Astrocyte of the cerebellum (primary cell): ENCODE measurements at places on chromosomes 12 and 14.

GRCh38 chr12:70402597-70402996, 36.5 kb downstream of the KCNMB4 start:
- no peak for DNase-seq

GRCh38 chr12:83538361-83538965, 851.8 kb downstream of the TMTC2 start:
- DNase-seq, result no peak

- DNase-seq, result no peak
Measured at GRCh38 chr14:87305345-87305744, 687.6 kb downstream of the GALC start.

DNA sequence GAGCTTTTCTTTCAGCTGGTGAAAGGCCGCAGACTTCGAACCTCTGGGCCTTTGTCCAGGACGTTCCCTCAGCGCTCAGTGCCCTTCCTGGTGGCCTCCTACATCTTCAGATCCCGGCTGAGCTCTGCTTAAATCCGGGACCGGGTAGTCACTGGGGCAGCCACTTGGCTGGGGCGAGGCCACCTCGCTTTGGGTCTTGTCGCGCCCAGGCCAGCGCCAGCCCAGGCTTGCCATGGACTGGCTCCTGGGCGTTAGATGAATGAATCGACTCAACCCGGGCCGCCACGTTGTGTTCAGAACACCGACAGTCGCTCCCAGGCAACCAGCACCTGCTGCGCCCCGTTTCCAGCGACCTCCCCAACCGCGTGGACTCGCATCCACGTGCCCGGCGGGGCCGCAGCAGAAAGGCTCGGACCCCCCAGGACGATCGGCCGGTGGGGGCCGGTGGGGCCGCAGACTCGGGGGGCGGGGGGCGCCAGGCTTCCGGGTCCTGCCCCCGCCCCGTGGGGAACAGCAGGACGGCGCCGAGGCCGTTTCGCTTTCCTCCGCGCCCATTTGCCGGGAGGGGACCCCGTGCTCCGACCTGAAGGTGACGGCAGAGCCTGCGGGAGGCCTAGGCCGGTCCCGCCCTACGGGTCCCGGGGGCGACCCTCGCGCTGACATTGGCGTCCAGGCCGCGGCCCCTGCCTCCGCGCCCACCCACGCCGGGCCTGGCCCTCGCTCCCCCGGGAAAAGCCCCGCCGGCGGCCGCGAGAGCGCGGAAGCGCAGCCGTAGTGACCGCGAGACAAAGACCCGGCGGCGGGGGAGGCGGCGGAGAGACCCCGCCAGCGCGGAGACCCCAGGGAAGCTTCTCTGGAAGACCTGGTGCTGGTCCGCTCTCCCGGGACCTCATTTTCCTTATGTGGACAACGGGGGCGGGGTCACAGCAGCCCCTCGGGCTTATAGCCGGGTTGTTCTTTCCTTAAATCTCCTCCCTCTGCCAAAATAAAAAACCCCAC, 37.3 kb upstream of the RCOR1 start:
- no peak for DNase-seq

- no peak for DNase-seq
Measured at GRCh38 chr12:127052511-127053232, 1214.3 kb upstream of the TMEM132C start.

DNA sequence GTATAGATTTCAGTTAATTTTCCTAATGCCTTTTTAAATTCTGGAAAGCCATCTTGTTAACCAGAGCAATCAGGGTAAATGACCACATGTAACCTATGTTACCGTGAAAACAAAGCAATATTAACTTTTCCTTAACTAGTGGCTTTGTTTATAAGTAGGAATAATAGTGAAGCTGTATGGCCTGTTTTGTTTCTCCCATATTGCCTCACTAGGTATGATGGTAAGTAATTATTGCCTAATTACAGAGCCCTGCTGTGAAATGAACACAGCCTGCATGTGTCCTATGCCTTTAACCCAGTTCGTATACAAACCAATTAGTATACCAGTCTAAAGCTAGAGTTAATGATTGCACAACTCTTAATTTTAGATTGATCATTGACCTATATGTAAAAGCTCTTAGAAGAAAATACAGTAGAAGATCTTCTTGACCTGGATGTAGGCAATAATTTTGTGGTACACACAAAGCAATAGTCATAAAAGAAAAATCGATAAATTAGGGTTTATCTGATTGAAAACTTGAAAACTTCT, 249.9 kb downstream of the CCDC91 start:
- no peak for DNase-seq

DNA sequence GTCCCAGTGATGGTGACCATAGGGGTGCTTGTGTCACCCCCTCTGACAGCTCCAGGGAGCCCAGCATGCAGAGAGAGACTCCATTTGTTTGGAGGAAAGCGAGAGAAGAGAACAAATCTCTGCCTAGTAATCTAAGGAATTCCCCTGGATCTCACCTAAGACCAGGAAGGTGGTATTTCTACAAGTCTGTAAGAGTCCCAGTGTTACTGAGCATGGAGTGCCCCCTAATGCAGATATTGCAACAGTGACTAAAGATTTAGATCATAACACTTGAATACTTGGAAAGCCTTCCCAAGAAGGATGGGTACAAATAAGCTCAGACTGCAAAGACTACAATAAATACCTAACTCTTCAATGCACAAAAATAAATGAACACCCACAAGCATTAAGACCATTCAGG, 360.4 kb upstream of the GARIN6 start:
- DNase-seq, result no peak

GRCh38 chr14:76829650-76830421, 3.6 kb downstream of the LRRC74A start:
- no peak for DNase-seq
